ENCODE measurements at places on chromosomes 6 and 20.

DNA sequence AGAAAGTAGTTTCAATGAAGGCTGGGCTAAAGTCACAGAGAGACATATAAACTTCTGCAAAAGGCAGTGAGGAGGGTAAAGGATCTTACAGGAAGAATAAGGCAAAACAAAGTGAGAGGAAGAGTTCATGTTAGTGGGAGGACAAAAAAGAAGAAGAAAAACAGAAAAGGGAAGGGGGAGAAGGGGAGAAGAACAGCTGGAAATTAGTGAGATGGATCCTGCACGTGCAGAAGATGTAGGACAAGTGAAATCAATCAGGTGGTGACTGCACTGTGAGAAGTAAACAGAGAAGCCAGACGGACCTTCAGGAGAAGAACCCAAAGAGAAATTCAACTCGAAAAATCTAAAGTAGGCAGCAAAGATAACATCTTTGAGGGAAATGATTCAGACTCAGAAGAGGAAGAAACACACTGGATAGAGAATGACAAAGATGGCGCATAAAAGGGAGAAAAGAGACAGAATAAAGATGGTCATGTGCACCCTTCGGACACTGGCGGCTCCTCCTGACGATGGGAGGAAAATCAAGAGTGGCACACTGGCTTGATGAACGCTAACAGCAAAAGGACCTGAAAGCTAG, 105.9 kb downstream of the MYB start:
- no peak for DNase-seq

- DNase-seq = no peak
Observed at GRCh38 chr6:135647521-135647920, 150.0 kb upstream of the AHI1 start.

GRCh38 chr6:17179530-17180073, 77.8 kb downstream of the STMND1 start:
- DNase-seq = no peak

DNA sequence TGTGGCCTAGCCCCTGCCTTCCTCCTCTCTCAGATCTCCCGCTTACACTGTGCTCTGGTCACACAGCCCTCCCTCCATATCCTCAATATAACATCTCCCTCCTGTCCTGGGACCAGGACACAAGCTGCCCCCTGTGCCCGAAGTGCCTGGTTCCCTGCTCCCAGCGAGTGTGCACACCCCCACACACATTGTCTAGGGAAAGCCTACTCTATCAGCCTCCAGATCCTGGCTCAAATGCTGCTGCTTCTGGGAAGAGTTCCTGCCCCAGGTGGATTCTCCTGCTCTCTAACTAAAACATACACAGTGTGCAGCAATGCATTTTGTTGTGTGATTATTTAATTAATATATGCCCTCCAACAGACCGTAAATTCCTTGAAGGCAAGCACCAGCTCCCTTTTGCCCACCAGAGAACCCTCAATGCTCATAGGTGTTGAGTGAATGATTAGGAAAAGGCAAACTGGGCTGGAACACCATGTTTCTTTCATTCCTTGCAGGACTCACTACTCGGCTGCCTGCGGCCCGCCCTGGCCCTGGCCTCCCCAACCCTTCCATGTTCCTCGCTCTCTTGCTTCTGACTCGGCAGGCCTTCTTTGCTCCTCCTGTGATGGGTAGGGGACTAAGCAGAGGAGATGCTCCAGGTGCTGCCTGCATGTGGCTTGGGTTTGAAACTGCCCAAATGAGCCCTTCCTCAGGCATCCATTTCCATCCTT, 194.6 kb downstream of the ZDHHC14 start:
- no peak for DNase-seq

DNA sequence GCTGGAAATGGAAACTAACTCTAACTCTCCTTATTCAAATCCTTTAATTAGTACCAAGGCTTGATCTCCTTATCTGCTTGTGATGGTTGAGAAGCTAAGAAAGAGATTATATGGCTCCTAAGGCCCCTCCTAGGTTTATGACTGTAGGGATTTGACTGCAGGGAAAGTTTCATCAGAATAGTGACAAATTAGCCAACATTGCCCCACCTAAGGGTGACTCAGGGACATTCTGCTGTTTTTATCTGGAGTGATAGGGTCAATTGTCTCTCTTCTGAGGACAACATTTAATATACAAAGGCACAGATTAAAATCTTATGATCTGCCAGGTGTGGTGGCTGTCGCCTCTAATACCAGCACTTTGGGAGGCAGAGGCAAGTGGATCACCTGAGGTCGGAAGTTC, 138.1 kb upstream of the MARCKS start:
- no peak for DNase-seq

Measured in activated naive CD4-positive, alpha-beta T cell (primary cell).